RCC 7860 (cell line): ENCODE measurements at places on chromosomes 7 and 10.

DNA sequence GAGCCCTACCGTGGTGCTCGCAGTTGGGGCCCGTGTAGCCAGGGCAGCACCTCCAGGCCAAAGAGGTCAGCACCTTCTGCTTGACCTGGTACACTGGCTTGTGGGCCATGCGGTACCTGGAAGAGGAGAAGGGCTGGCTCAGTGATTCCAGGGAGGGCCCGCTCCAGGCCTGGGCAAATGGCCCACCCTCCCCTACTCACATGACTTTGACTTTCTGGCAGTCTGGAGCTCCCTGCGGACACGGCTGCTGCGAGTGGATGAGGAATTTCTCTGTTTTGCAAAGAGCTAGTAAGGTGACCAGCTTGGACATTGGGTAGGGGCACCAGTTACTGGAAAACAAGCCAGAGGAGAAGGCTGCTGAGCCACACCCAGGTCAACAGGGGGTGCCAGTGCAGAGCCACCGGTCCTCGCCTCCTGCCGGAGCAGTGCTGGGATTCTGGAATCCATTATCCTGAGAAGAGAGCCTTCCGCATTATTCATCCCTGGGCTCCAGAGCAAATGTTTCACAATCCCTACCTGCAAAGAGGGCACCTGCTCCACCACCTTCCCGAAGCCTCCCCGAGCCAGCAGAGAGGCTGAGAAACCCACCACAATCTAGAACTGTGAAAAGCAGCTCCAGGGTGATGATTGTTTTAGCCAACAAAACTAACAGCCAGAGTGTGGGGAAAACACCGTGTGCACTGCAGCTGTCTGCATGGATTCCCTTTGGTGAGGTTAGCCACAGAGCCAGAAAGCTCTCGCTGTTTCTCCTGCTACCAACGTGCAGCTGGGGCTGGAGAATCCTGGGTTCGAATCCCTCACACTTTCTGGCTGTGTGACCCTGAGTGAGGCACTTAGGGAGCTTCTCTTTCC is 11.8 kb downstream of the MMRN2 start:
- DNase-seq, result no peak

- DNase-seq, result no peak
Observed at GRCh38 chr10:44382131-44382858, 2.6 kb downstream of the CXCL12 start.

GRCh38 chr7:13948019-13948801 is 41.3 kb downstream of the ETV1 start:
- DNase-seq, result no peak

DNA sequence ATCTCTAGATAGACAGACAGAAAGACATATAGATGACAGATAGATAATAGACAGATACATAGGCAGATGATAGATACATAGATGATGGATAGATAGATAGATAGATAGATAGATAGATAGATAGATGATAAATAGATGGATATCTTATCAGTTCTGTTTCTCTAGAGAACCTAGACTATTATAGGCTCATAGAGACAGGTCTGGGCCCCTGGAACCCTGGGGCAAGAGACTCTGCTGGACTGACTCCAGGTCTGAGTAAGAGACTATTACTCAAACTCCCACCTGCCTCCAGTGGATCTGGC is 58.3 kb downstream of the FRMPD2 start:
- no peak for DNase-seq

- no peak for DNase-seq
Observed at GRCh38 chr7:98913026-98913425, 34.7 kb downstream of the TRRAP start.

- DNase-seq, result no peak
Observed at GRCh38 chr7:139509535-139509934, 13.9 kb upstream of the CLEC2L start.

DNA sequence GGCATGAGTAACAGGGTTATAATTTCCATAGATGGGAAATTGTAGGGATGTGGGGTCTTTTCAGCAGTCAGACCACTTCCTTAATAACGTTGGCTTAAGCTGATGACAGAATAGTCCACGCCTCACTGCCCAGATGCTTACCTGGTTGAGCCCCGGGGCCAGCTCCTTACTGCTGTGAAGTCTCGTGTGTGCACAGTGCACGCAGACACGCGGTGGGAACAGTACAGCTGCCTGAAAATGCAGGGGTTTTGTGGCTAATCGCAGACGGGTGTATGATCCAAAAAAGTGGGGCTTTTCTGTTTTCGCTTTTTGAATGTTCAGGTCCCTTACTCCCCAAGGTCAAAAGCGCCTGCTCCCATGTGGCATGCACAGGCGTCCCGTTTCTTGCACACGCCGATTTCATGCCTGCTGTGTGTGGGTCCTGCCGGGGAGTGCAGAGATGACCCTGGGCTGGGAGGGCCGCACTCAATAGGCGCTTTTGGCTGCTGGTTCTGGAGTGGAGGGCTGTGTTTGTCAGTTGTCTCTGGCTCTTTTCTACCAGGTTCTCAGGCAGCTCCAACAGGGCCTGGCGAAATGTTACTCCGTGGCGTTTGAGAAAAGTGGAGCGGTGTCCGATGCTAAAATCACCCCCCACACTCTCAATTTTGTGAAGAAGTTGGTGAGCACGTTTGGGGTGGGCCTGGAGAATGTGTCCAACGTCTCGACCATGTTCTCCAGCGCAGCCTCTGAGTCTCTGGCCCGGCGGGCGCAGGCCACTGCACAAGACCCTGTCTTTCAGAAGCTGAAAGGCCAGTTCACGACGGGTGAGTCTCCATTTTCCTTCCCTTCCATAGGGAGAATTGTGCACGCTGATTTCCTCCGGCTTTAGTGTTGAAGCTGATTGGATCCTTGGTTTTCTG is 116.0 kb downstream of the TRRAP start:
- DNase-seq, result no peak

DNA sequence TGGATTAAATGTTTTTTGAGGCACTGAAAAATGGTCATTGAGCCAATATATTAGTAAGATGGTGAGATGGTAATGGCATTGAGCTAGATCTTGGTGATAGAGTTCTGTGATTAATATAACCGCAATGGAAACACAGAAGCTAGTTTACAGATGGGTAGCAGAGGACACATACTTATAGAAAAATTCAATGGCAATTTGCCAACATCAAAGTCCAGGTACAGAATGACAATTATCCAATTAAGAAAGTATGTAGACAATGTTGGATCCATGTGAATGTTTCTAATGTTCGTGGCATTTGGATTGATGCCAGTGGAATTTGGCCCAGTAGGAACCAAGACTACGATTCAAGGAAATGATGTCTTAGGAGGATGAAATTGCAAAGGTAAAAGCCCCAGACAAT is 187.8 kb downstream of the GNAT3 start:
- DNase-seq, result peak; percentile 93

GRCh38 chr10:36281831-36282331 is 639.8 kb upstream of the FZD8 start:
- no peak for DNase-seq

GRCh38 chr7:128687131-128687530 is 15.0 kb downstream of the GARIN1A start:
- DNase-seq, result no peak

DNA sequence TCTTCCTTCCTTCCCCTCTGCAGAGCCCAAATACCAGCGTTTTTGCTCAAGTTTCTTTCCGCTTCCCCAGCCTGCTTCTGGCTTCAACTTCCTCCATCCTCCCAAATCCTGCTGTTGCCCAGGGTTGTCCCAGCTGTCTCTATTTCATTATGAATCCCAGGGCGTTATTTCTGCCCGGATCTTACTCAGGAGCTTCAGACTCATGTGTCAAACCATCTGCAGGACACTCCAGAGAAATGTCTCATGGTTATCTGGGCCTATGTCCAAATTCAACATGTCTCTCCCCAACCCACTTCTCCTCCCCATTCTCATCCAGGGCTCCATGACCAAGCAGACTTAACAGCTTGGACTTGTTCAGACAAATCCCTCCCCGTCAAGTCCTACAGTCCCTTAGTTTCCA is 15.6 kb downstream of the ARHGAP22 start:
- DNase-seq, result no peak

GRCh38 chr10:18102404-18102803 is 37.8 kb upstream of the CACNB2 start:
- no peak for DNase-seq
